Breast epithelium (tissue), 4 donors: ENCODE measurements at places on chromosomes 7 and 10. TPM values are rescaled to one million over a fixed set of nuclear protein-coding genes. Genes with fewer than 3 reads are reported as not detected.

DNA sequence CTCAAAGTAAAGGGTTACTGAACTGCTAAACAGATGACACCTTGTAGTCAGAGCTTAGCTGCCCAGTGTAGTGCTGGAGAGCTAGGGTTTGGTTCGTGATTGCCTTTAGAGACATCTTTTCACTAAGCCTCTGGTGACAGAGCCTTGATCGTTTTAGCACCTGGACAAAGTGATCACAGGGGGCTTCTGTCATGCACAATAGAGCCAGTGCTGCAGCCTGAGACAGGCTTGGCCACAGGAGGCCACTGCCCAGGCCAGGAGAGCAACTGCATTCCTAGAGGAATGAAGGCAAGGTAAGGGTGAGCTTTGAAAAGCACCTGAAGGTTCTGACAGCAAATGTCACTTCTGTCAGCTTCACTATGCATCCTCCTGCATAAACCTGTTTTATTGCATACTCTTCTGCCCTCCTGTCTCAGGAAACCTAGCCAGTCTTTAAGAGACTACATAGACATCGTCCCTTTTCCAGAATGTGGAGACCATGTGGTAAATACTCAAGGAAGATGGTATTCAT is 122.9 kb downstream of the NPY start:
- no peak for DNase-seq

- DNase-seq = no peak
Measured at GRCh38 chr7:780081-780480, 52.2 kb upstream of the SUN1 start.

- DNase-seq = no peak
Measured at GRCh38 chr7:94378356-94378755, 16.3 kb upstream of the COL1A2 start.

DNA sequence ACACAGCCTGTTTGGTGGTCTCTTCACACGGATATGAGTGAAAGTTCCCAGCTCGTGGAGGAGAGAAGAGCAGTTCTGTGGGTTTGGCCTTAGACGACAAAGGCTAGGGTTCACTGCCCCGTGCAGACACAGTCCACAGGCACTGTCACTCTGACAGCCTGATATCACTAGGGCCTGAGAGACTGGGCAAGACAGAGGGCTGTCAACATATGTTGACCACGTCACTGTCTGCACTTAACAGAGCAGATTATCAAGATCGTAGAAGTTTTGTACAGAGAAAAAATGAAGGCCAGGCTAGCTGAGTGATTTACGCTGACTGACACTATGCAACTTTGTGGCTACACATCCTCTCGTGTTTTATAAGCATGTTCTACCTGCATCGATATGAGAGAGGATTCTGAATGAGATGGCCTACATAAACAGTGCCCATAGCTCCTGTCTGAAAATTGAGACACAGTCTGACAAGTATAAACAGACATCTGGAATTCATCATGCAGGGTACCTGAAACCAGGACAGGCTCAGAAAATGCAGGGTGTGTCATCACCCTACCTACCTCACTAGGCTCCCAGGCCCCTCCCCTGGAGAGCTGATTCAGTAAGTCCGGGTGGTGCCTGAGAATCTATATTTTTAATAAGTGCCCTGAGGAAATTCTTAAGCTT is 120.0 kb downstream of the SGMS1 start:
- DNase-seq = no peak

GRCh38 chr10:35949811-35950211 is 307.7 kb upstream of the FZD8 start:
- no peak for DNase-seq

- no peak for DNase-seq
Measured at GRCh38 chr10:119316729-119317097, 109.3 kb downstream of the GRK5 start.

- no peak for DNase-seq
Measured at GRCh38 chr7:122702872-122703510, at the start of gene RNF148. RNF148 (minus strand) TSS chr7:122702922; CDS start chr7:122702750, 172 bp downstream.

DNA sequence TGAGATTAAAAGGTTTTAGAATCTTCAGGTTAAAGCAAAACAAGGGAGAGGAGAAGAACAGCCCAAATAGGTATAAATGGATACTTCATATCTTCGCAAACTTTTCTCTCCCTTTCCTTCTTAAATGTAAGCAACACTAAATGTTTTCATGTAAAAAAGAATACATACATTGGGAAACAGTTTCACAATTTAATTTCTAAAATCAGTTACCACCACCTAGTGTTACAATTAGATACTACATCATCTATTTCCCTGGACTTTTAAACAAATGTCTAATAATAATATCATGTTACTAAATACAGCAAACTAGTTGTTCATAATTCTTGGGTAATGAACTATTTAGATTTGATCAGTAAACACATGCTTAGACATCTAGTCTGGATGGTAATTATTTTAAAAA is 35.8 kb downstream of the MINDY3 start:
- DNase-seq = no peak

GRCh38 chr7:151135525-151135845 is 32.0 kb downstream of the GBX1 start:
- DNase-seq = no peak

The SUN3 gene
- total RNA-seq = not detected

The CPED1 gene
- total RNA-seq = 14.3 TPM

The CACNA2D1 gene
- total RNA-seq = 79.4 TPM

The AGAP4 gene
- total RNA-seq = 23.9 TPM
